Thymus (tissue), 14 donors: ENCODE measurements at places on chromosomes 2 and 18. TPM values are rescaled to one million over a fixed set of nuclear protein-coding genes. Genes with fewer than 3 reads are reported as not detected.

GRCh38 chr18:59268721-59269562, 4.3 kb downstream of the RAX start:
- H3K4me3 ChIP-seq: peak overlapping the region; percentile 15
- no peak overlapping the region for H3K27ac ChIP-seq
- no peaks in the 10 kb centered on the region for H3K4me1 ChIP-seq
- peak; percentile 5 for DNase-seq

- H3K4me3 ChIP-seq: no peak overlapping the region
- peaks cover 18% of the 10 kb centered on the region for H3K4me1 ChIP-seq
- DNase-seq: no peak
- no peaks in the 10 kb centered on the region for H3K27me3 ChIP-seq
- no peak overlapping the region for H3K27ac ChIP-seq
Measured at GRCh38 chr2:157838442-157839161, 37.5 kb downstream of the ACVR1 start.

Gene SERPINB4
- 2.5 TPM for total RNA-seq

GRCh38 chr2:289362-290089, 1.6 kb upstream of the ALKAL2 start:
- DNase-seq: no peak
- no peak overlapping the region for H3K27ac ChIP-seq
- no peak overlapping the region for H3K4me3 ChIP-seq
- no peaks in the 10 kb centered on the region for H3K4me1 ChIP-seq

Gene C2orf92
- 2.9 TPM for total RNA-seq

DNA sequence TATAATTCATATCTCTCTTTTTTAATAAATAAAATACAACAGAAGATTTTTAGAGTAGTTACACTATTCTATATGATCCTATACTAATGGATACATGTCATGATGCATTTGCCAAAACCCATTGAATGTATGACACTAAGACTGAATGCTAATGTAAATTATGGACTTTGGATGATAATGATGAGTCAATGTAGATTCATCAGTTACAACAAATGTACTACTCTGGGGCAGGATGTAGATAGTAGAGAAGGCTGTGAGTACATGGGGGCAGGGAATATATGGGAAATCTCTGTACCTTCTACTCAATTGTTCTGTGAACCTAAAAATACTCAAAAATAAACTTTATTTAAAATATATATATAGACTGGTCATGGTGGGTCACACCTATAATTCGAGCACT, 45.6 kb upstream of the NEDD4L start:
- no peak overlapping the region for H3K4me3 ChIP-seq
- no peaks in the 10 kb centered on the region for H3K4me1 ChIP-seq
- H3K36me3 ChIP-seq: no peaks in the 10 kb centered on the region
- DNase-seq: no peak
- H3K27ac ChIP-seq: no peak overlapping the region

DNA sequence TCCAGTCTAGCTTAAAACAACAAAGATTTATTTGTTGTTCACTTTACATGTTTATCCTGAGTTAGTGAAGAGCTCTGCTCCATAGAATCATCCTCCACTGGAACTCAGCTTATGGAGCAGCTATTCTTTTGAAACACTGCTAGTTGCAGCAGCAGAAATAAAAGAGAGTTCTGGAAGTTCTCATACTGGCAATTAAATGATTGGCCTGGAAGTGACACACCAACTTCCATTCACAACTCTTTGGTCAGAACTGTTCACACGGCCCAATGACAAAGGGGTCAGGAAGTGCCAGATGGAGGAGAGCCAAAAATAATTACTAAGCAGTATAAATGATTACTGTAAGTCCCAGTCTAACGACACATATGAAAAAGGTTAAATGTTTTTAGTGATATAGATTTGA, 39.1 kb downstream of the FBXO11 start:
- no peaks in the 10 kb centered on the region for H3K27me3 ChIP-seq
- H3K27ac ChIP-seq: no peak overlapping the region
- DNase-seq: no peak
- no peaks in the 10 kb centered on the region for H3K4me1 ChIP-seq
- H3K4me3 ChIP-seq: no peak overlapping the region

Gene REEP1
- total RNA-seq: 0.38 TPM

DNA sequence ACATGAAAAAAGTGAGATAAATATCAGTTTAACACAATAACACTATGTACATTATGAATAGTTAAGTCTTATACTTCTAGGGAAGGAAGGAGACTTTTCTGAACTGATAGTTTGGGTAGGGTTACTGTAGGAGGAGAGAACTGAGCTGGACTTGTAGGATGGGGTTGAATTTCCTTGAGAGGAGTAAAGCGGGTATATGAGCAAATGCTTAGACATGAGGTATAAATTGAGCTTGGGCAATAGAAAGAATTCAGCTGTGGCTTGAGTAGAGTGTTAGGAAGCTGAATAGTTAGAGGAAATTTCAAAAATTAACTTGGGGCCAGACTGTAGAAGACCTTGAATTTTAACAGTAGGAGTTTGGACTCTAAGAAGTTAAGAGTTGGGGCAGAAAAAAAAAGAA, 45.1 kb downstream of the LCLAT1 start:
- DNase-seq: no peak
- H3K27me3 ChIP-seq: no peaks in the 10 kb centered on the region
- H3K4me3 ChIP-seq: no peak overlapping the region
- H3K27ac ChIP-seq: no peak overlapping the region

Gene ZNF385B
- 0.14 TPM for total RNA-seq

Gene CROCC2
- total RNA-seq: not detected

Gene AGFG1
- total RNA-seq: 47.4 TPM

GRCh38 chr2:69789175-69789721, 40.2 kb upstream of the GMCL1 start:
- H3K27me3 ChIP-seq: no peaks in the 10 kb centered on the region
- DNase-seq: no peak
- peak overlapping the region; percentile 52 for H3K27ac ChIP-seq
- H3K4me3 ChIP-seq: no peak overlapping the region
- H3K36me3 ChIP-seq: no peaks in the 10 kb centered on the region

DNA sequence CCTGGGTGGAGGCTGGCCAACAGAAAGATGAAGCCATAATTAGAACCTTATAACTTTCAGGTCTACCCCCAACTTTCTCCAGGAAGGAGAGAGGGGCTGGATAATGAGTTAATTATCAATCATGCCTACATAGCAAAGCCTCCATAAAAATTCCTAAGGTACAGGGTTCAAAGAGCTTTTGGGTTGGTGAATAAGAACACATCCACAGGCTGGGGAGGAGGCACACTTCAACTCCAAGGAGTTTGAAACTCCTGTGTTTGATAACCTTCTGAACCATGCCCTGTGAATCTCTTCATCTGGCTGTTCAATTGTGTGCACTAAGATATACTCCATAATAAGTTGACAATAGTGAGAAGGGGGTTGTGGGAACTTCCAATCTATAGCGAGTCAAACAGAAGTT, 552.3 kb downstream of the TDRD15 start:
- no peak for DNase-seq
- no peaks in the 10 kb centered on the region for H3K27me3 ChIP-seq
- no peak overlapping the region for H3K4me3 ChIP-seq
- no peaks in the 10 kb centered on the region for H3K4me1 ChIP-seq

- no peak overlapping the region for H3K27ac ChIP-seq
- no peak for DNase-seq
- no peaks in the 10 kb centered on the region for H3K4me1 ChIP-seq
- H3K4me3 ChIP-seq: peak overlapping the region; percentile 29
- no peaks in the 10 kb centered on the region for H3K36me3 ChIP-seq
Measured at GRCh38 chr2:17539611-17540092, 844 bp upstream of the VSNL1 start.

DNA sequence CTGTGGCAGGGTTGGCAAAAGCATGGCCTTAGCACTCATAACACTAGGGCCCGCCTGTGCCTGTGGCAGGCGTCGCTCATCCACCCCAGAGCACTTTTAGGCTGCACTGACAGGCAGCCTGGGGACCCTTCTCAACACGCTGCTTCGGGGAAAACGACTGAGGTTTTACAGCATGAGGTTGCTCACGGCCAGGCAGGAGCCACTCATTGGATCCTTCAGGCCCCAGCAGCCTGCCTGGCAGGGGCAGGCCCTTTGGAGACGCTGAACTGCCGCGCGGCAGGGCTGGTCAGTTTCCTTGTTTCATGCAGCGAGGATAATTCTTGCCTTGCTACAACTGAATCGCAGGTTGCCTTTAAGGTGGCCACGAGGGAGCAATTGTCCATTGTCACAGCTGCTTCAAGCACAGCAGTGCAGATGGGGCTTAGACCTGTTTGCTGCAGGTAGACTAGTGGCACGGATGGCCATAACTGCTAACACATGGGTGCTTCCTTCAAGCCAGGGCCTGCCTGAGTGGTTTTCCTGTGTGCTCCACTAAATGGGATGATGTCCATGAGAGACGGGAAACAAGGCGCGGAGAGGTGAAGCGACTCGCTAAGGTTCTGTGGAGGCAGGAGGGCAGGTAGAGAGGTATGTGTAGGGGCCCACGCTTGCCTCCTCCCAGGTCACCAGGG, 49.9 kb upstream of the HS6ST1 start:
- H3K27me3 ChIP-seq: peaks cover 10% of the 10 kb centered on the region
- no peak overlapping the region for H3K27ac ChIP-seq
- peaks cover 77% of the 10 kb centered on the region for H3K4me1 ChIP-seq
- H3K4me3 ChIP-seq: no peak overlapping the region

Gene ZNF396
- 1.7 TPM for total RNA-seq
